Fibroblast of skin of back (primary cell): ENCODE measurements at places on chromosomes 16 and 17.

DNA sequence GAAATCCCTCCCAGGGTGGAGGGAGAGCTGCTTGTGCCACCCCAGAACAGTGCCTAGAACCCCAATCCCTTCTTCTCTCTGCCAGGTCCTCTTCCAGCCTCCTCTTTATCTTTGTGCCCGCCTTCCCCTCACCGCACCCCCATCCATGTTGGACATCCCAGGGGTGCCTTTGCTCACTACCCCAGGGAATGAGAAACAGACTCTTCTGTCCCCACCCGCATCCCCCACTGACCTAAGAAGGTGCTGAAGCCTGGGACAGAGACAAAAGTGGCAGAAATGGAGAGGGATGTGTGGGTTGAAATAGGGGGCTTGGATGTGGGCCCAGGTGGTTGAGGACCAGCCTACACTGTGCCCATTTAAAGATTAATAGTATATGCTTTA, 17.0 kb downstream of the ALOX15B start:
- DNase-seq = no peak

DNA sequence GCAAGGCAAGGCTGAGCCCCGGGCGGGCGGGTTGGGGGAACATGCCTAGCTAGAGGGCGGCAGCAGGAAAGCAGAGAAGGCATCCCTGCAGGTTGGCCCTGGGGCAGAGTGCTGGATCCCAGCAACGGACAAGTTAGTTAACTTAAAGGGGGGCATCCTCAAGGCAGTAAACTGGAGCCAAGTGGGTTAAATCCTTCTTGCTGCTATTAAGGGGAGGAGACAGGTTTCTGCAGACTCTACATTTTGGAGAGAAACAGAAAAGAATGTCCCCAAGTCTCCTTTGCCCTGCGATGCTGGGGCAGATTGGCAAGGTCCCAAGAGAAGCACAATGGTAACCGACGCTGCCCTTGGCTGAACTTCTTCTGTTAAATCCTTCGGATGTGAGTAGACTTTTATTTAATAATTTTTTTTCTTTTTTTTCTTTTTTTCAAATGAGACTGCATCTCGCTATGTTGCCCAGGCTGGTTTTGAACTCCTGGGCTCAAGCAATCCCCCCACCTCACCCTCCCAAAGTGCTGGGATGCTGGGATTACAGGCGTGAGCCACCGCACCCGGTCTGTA, 14.0 kb downstream of the ATP5PD start:
- DNase-seq = peak; percentile 42

DNA sequence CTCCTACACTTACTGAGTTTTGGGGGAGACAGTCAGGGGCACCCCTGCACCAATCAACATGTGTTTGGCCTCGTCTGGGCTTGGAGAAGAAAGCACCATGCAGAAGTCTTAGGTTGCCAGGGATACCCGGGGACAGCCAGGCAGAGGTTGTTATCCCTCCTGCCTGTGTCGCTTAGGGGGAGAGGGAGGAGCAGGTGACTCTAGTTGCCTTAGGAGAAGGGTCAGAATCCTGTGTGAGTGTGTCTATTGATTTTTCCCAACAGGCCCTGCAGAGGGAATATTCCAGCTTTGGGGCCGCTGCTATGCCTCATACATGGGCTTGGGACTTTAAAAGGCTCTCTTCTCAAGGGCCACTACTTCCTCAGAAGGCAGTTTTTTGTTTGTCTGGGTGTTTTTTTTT, 89.1 kb downstream of the RGS9 start:
- DNase-seq = no peak

GRCh38 chr16:75310541-75310940, 59.1 kb upstream of the BCAR1 start:
- DNase-seq = no peak

GRCh38 chr17:73103641-73104335, 11.3 kb upstream of the SLC39A11 start:
- no peak for DNase-seq

DNA sequence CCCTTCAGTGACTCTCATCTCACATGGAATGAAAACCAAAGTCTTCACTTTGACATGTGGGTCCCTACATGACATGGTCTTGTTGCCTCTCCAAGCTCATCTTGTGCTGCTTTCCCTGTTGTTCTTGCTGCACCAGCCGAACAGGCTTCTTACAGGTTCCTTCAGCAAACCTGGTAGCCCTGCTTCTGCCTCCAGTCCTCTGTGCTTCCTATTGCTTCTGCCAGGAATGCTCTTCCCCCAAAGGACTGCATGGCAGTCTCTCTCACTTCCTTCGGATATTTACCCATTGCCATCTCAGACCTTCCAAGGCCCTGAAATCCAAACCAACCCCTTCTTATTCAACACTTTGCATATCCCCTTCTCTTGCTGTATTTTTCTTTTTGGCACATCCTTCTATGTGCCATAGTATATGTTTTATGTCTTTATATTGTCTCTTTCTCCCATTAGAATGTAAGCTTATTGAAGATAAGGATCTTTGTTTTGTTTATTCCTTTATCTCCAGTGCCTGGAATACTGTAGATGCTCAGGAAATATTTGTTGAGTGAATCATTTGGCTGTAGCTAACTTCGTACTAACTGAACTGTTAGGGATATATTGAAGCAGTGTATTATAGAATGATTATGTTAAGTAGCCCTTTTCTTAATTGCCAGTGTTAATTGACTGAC, 57.9 kb upstream of the SLC12A3 start:
- peak; percentile 78 for DNase-seq

GRCh38 chr16:75019007-75019406, 20.2 kb downstream of the ZNRF1 start:
- DNase-seq = peak; percentile 71

- no peak for DNase-seq
Observed at GRCh38 chr16:70734522-70735095, 48.8 kb upstream of the MTSS2 start.
